ENCODE measurements at places on chromosomes 5 and 9.

GRCh38 chr5:127849408-127849807 lies 146.2 kb downstream of the CCDC192 start:
- no peak for DNase-seq

- no peak for DNase-seq
These were observed 91.0 kb upstream of the DAPK1 start for GRCh38 chr9:87406543-87407166.

DNA sequence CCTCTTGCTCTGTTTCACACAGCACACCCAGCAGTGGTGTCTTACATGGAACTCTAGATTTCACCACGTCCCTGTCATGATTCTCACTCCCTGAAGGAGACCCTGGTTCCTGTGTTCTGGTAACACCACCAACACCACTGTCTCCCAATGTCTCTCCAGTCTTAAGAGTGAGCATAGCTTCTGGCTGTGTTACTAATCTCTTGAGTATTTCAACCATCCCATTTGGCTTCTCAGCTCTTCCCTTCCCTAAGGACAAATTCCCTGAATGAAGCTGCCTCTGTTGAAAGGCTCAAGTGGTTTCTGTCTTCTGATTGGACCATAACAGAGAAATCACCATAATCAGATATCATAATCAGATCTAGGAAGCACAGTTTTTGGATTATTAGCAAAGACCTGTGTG lies 311.8 kb downstream of the DNAH5 start:
- no peak for DNase-seq

DNA sequence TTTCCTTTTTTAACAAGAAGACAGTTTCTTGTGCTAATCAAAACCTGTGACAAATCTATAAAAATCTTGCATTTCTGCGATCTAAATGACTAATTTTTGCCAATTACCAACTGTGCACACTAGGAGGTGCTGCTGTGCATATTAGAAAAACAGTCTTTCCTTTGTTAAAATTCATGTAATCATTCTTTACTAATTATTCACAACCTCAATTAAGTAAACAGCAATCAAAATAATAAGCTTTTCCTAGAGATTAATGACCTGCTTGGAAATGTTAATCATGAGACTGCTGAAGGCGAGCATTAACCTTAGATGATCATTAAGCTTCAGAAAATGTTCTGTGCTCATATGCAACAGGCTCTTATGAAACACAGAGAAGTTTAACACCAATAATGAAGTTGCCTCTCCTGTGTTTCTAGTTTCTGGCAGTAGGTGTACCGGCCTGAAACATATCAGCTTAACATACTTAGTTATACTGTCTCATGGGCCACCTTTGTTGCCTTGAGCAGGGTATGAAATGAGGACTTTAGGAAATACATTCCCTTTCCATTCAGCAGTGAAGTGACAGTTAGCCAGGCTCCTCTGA lies 17.7 kb downstream of the RFESD start:
- DNase-seq = peak; percentile 8

GRCh38 chr9:119004618-119004990 lies 364.6 kb downstream of the BRINP1 start:
- peak; percentile 82 for DNase-seq

DNA sequence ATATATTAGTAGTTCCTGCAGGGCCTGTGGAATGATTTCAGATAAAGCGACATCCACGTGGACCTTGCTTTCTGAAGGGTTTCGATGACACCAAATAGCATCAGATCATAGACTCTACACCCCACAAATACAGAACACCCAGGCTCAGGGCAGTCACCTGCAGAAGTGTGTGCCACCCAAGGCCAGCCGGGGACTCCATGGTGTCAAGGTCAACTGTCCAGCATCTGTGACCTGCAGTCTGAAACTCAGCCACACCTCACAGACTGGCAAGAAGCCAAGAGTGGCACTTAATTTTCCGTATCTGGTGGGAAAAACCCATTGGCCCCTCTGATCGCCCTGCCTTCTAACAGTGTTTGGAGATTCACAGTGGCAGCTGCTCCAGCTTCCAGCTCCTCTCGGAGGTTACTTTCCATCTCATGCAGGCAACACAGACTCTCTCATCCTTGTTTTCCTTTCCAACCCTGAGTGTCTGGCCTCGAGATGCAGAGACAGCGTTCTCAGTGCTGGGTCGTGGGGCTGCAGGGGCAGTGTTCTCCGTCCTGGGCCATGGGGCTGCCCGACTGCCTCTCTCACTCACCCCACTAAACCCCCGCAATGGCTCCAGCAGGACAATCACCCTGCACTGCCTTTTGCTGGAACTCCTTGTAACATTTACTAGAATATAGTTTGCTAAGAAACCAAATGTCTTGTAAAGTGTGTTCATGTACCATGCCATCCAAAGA lies 221.9 kb downstream of the IRX2 start:
- DNase-seq = no peak

- no peak for DNase-seq
These were observed 149.2 kb upstream of the RGMB start for GRCh38 chr5:98624145-98624880.

DNA sequence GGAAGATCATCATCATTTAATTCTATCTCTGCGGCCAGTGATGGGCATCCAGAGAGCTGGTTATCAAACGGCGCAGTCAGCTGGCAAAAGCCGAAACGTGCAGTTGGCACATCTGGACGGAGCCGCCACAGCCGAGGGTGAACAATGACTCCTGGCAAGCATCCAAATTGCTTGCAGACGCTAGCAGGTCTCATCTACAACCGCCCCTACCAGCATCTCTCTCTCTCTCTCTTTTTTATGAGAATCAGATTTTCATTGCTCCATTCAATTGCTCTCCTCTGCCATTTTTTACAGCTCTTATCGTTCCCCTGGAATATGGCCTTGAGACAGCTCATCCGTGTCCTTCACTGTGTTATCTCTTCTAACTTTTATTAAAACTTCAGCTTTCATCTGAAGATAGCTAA lies 165.2 kb downstream of the MAPKAP1 start:
- DNase-seq = no peak

GRCh38 chr5:157563373-157563928 lies 12.1 kb downstream of the ADAM19 start:
- peak; percentile 78 for DNase-seq

DNA sequence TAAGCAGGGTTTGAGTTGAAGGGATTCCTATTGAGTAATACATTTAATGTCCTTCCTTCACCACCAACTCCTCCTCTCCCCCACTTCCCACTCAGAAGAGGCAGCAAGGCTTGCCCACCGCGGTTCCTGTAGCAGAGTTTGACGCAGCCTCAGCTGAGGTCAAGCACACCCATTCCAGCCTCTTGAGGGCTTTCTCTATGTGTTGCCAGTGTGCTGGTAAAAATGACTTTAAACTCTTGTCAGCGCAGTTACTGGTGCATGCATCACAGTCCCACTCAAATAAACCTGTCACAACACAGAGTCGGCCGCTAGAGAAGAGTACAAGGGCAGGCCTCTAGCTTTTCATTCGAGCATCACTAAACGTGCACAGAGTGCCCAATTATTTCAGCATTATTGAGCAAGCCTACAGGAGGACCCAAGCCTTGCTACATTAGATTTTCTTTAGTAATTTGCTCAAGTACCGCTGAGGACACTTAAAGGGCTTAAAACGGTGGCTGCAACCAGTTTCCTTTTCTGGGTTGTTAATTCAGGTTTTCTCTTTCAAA lies 79.6 kb downstream of the TLE4 start:
- peak; percentile 4 for DNase-seq

- DNase-seq = no peak
These were observed 18.5 kb upstream of the FKTN start for GRCh38 chr9:105539452-105539851.

GRCh38 chr9:27977931-27978330 lies 404.6 kb upstream of the C9orf72 start:
- no peak for DNase-seq

- DNase-seq = peak; percentile 46
These were observed 34.9 kb downstream of the CFAP90 start for GRCh38 chr5:7815892-7816534.

DNA sequence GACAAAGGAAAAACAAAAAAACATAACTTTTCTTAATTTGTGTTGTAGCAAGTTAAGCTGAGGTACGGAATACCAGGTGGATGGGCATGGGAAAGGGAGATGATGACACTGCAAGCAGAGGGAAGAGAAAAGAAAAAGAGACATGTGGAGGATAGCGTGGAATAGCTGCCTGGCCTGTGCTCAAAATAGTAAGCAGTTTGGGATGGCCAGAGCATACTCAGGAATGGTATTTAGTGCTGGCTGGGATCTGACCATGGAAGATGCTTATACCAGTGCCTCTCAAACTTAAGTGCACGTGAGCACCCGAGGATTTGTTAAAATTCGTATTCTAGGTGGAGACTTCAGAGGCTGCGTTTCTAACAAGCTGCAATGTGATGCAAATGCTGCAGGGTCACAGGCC lies 41.3 kb downstream of the LNPEP start:
- DNase-seq = no peak

GRCh38 chr9:119026120-119026519 lies 343.1 kb downstream of the BRINP1 start:
- peak; percentile 52 for DNase-seq

GRCh38 chr9:28661853-28662252 lies 1088.6 kb upstream of the C9orf72 start:
- DNase-seq = no peak

DNA sequence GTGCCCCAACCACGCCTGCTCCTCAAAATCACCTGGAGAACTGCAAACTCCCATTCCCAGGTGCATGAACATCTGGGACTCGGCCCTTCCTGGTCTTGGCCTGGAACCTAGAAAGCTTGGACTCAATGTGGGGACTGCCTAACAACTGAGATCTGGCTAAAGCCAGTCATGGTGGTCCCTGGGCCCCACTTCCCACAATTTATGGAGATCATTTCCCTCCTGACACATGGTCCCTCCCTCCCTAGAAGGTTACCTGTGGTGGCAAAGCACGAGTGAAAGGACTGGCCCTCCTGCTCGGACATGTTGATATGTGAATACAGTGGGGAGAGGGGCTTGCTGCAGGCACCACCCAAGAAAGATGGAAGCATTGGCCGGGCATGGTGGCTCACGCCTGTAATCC lies 18.8 kb downstream of the BICD2 start:
- no peak for DNase-seq

DNA sequence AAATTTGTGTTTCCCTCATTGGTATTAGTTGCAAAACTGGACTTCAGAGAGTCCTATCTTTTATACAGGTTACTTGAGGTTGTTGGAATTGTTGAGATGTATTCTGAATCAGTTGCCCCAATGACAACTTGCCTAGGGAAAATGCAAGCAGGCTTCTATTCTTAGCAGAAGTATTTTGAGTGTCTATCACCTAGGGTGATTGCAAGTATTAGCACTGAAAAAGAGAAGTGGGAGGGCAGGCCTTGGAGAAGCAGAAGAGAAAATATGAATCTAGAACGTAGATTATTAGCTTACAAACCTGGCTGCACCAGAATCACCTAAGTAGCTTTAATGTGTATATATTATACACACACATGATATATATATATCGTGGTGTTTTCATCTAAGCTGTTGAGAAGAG lies 43.2 kb downstream of the ADAMTS12 start:
- DNase-seq = no peak

GRCh38 chr9:29740518-29740917 lies 2167.2 kb upstream of the C9orf72 start:
- no peak for DNase-seq

DNA sequence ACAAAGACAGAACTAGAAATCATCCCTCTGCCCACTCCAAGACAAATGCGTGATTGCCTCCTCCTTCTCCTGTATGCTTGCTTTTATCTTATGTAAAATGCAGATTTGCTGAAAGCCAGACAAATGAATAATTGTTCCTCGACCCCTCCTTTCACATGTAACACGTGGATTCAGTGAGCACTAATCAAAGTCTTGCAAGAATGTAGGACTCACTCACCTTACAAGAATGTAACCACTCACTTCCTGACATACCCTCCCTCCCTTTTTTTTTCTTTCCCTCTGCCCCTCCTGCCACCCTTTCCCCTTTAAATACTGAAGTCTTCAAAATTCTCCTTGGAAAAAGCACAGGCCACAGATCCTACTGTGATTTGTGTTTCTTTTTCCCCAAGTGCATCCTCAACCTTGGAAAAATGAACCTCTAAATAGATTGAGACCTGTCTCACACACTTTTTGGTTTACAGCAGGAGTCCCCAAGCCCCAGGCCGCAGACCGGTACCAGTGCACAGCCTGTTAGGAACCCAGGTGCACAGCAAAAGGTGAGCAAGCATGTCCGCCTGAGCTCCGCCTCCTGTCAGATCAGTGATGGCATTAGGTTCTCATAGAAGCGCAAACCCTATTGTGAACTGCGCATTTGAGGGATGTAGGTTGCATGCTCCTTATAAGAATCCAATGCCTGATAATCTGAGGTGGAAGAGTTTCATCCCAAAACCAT lies 29.4 kb upstream of the HSD17B3 start:
- DNase-seq = no peak

DNA sequence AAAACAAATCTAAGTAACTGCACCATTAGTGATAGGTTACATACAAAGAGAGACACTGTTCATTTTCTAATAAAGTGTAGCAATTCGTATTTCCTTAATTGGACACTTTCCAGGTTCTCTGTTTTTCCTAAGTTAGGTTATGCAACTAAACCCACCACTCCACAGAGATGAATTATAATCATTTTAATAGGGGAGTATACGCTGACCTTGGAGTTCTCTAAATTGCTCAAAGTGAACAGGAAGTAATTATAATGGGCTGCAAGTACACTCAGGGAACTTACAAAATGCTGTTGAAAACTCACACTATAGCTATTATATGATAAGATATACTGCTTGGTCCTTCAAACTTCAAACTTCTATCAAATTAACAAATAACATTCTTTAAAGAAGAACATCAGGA lies 18.2 kb upstream of the ADCY2 start:
- DNase-seq = no peak

DNA sequence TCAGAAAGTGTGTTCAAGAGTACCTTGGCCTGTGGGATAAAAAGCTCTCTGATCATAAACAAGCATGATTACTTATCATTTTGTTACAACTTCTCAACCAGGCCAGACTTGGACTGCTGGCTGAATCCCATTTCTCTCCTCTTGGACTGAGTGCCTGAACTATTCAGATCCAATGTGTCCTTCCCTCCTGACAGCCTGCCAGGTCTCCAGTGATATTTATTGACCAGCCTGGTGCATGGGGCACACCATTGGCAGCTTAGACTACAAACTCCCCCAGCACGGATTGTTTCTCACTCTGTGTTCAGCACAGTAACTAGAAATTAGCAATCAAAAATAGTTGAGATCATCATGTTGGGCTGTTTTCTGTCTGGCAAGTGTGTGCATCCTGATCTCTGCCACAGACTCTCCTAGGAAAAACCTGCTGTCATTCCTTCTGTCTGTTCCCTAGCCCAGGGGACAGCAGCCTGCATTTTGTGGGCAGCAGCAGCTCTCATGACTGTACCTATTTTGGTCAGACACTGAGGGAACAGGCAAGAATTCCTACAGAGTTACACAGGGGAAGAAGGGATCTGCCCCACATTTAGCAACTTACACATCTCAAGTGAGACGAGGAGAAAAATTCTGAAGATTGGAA lies 348.1 kb downstream of the ADAMTS6 start:
- DNase-seq = no peak
